ENCODE measurements at places on chromosomes 2 and 18.

GRCh38 chr2:201959626-201960025 lies 74.0 kb upstream of the FZD7 start:
- no peak for DNase-seq

DNA sequence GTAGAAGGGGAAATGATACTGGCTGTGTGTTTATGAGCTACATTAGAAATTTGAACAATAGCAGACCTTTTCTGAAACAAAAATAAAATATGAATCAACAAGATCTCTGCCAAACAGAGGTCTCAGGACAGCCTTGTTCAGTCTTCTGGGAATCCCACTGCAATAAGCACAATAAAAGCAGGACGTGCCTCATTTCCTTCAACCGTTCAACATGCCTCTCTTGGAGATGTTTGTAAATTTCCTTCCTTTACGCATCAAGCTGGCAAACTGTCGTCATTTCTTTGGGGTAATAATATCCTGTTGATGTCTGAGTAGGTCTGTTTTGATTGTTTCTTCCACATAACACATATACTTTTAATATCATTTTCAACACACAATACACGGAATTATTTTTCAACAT lies 77.2 kb downstream of the TCF4 start:
- DNase-seq, result no peak

DNA sequence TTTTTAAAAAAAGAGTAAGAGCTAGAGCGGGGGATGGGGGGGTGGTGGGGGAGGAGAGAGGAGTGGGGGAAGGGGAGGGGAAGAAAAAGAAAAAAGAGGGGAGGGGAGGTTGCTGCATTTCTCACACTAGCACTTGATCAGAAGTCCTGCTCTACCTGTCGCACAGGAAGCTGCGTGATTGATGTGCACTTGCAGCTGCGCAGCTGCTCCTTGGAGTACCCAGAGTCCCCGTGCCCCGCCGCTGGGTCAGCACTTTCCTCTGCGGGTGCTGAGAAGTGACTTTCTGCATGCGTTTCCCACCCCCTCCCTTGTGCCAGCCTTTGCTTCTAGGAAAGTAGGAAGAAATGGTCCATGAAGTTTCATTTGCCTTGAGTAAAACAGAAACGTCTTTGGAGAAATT lies 297.3 kb downstream of the ETAA1 start:
- no peak for DNase-seq

- no peak for DNase-seq
Observed at GRCh38 chr2:119838179-119838578, 78.5 kb downstream of the PTPN4 start.

- no peak for DNase-seq
Observed at GRCh38 chr2:72378753-72379348, 231.2 kb upstream of the CYP26B1 start.

DNA sequence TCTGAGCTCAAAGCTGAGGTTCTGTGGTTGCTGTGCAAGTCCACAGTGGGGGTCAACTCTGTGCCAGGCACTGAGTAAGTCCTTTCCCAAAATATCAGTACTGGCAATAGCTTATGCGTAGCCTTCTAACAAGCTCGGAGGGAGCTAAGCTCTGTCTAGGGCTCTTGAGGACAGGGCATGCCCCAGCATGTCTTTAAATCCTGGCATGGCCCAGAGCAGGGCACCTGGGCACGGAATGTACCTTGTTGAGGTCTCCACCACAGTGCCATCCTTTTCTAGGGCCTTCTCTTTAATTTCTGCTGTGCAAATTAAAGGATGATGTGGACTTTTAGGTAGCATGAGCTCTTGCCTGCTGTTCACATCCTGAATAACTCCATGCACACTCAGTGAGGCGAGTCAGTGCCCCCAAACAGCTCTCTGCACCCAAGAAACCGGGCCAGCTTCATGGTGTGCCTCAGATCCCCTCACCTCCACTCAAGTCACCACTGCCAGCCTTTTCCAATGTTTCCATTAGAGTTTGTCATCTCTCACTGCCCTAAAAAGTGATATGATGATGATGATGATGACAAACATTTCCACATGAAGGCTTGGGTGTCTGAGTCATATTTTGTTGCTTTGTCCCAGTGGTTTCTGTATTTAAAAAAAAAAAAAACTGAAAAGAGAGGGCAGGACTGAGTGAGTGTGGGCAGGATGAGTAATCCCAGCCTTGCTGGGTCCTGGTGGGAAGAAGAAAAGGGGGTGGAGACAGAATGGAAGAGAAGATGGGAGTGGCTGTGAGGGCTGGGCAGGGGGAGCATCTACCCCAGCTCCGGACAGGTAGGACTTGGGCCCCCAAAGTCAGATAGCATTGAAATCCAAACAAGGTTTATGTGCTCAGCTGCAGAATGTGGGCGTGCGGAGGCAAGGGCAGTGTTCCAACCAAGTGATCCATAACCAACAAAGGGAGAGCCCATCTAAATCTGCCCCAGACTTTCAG lies 78.9 kb downstream of the ZBTB7C start:
- DNase-seq, result no peak

DNA sequence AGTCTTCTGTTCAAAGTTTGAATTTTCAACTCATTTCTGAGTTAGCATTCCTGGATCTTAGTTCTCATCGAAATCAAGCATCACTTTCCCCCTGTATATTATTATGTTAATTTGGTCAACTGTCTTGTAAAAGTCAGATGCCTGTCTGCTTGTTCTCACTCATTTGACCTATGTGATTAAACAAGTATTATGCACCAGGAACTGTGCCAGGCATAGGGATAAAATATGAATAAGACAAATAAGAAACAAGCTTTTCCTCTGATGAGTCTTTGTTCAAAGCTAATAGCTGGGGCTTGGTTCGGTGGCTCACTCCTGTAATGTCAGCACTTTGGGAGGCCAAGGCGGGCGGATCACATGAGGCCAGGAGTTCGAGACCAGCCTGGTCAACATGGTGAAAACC lies 19.7 kb upstream of the EMILIN2 start:
- no peak for DNase-seq

DNA sequence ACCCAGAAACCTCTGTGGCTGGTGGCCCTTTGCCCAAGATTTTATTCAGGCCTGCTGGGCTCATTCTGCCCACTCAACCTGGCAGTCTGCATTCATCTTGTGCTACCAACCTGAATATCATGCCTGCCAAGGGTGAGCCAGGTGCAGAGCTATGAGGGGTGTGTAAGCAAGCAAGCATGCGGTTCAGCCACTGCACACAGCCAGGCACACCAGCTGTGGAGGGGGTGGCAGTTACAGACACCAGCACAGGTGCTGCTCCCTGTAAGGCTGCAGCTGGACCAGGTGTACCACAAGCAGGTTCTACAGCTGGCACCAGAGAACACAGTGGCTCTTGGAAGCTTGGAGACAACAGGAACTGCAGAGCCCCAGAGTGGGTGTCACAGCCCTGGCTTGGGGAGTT lies 633.2 kb downstream of the FBXO15 start:
- DNase-seq, result no peak

- no peak for DNase-seq
Observed at GRCh38 chr2:237120916-237121315, 35.2 kb downstream of the COPS8 start.

GRCh38 chr18:44048846-44049245 lies 631.8 kb upstream of the SETBP1 start:
- no peak for DNase-seq

DNA sequence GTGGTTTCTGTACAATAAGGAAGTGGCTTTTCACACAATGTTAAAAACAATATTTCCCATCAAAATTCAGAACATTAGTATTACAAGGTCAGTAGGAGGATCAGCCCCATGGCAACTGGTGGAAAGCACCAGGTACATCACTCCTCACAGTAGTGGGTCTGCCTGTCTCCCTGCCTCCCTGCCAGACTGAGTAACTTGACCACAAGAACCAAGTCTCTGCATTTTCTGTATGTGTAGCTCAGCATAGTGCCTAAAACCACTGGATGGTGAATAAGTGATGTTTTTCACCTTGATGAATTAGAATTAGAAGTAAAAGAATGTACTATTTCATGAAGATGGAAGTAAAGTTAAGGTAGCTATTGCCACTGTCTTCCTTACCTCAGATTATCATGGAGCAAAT lies 4.1 kb upstream of the WDR7 start:
- DNase-seq, result no peak

- DNase-seq, result no peak
Observed at GRCh38 chr2:237441605-237442274, 27.8 kb upstream of the COL6A3 start.

- no peak for DNase-seq
Observed at GRCh38 chr2:143229952-143230351, 100.7 kb downstream of the ARHGAP15 start.

GRCh38 chr2:230987137-230988020 lies 8.5 kb upstream of the SPATA3 start:
- DNase-seq, result peak; percentile 66

GRCh38 chr2:142868229-142868762 lies 9.2 kb upstream of the KYNU start:
- no peak for DNase-seq

GRCh38 chr2:70926042-70926441 lies 9.7 kb upstream of the ATP6V1B1 start:
- DNase-seq, result no peak

GRCh38 chr2:206970589-206971360 lies 31.5 kb downstream of the CPO start:
- no peak for DNase-seq

DNA sequence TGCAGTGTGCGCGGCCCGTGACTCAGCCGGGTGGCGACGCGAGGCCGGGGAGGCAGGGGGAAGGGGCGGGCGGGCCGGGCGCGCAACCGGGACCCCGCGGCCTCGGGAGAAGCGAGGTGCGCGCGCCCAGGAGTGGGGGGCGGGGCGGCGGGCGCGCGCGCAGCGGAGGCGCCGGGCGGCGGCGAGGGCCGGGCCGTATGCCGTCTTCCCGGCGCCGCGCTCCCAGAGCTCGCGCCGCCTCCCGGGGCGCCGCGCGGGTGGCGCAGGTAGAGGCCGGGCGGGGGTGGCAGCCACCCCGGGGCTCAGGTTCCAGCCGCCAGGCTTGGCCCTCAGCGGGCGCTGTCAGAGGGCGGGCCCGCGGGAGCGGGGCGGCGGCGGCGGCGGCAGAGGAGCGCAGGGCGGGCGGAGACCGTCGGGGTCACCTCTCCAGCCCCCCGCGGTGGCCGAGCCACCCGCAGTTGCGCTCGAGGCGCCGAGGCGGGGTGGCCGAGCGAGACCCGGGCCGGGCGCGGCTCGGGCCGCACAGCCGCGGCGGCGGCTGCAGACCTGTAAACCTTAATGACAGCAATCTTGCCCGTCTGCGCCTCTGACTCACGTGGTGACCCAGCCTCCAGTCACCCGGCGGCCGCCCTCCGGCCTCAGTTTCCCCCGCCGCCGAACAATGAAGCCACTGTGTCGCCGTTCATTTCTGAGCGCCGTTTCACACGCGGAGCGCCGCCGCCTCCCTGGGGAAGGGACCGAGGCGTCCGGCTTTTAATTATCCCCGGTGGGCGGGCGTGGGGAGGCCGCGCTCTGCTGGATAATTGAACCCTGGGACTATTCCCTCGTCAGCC lies 25.3 kb upstream of the SMAD7 start:
- peak; percentile 36 for DNase-seq

DNA sequence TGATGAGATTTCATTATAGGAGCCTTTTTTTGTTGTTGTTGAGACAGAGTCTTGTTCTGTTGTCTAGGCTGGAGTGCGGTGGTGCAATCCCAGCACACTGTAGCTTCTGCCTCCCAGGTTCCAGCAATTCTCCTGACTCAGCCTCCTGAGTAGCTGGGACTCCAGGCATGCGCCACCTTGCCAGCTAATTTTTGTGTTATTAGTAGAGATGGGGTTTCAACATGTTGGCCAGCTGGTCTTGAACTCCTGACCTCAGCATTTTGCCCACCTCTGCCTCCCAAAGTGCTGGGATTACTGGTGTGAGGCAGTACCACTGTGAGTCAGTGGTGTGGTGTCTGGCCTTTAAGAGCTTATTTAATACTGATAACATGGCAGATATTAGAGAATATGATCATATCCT lies 60.1 kb downstream of the MOB4 start:
- DNase-seq, result no peak

DNA sequence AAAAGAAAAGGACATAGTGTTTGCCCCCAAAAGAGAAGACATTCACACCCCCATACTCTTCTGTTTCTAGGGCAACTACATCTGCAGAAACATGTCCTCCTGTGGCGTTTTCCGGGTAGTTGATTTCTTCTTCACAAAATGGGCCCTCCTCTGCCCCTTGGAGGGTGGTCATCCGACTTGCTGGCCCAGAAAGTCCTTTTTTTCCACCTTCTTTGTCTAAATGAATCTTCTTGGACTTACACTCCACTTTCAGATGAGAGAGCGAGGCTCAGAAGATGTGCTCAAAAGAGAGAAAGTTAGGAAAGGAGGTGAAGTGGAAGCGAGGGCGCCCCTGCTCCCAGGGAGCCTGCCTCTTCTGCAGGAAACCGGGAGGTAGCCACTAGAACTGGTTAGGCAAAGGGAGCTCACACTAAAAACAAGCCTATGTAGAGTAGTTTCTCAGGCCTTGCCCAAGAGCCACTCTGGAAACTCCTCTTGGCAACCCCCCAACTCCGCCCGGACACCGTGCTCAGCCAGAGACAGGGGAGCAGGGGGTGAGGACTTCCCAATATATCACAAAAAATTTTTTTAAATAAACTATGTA lies 10.2 kb upstream of the SIX3 start:
- DNase-seq, result no peak

DNA sequence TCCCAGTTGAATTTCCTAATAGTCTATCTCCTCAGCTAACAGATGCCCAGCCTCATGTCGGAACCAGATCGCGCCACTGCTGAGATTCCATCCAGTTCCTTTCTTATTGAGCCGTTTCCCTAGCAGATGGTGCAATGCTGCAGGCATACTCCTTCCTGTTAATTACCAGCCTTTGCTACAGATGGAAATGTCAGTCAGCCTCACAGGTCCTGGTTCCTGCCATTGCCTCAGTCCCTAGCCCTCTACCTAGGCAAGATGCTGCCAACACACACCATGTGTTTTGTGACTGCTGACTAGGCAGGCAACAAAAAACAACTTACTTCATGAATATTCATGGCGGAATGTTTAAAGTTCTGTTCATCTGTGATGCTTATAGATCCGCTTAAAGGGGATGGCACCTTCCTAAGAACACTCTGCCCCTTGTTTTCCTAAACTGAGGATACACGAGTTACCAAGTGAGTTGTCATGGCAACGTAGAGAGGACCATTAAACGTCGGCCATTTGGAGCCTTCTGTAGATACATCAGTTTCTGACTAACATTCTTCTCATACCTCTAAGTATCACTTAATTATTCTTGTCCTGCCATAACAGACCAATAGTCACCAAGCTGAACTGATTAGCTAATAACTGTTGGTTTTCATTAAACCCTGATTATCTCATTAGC lies 749.5 kb downstream of the RNF144A start:
- DNase-seq, result no peak

- DNase-seq, result no peak
Observed at GRCh38 chr2:98900721-98901120, 35.3 kb downstream of the CRACDL start.
